Activated naive CD4-positive, alpha-beta T cell treated with Interleukin-2 at 50 U/mL for 16 hours (primary cell): ENCODE measurements at places on chromosomes 1 and 21.

DNA sequence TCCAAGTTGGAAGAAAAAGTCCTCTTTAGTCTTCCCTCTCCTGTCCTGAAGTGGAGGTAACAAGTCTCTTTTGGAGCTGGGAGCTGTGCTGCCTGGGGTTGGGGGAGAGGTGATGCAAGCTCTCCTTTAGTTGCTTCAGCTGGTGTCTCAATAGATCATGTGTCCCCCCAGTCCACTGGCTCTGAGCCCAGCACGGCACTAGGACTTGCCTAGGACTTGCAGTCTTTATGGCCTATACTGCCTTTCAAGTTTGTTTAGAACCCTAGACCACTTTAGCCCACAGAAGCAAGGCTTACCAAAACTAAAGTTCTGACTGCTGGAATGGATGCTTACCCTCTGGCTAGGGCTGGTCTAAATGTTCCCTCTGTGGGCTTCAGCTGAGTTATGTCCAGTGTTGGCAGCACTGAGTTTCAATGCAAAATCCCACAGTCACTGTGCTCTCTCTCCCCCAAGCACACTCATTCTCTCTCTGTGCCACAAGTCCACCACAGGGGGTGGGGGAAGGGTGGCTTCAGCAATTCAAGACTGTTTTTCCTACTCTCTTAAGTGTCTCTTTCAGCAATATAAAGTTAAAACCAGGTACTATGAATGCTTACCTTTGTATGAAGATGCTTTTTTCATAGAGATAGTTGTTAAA is 185.0 kb downstream of the DNAH14 start:
- no peak for DNase-seq

DNA sequence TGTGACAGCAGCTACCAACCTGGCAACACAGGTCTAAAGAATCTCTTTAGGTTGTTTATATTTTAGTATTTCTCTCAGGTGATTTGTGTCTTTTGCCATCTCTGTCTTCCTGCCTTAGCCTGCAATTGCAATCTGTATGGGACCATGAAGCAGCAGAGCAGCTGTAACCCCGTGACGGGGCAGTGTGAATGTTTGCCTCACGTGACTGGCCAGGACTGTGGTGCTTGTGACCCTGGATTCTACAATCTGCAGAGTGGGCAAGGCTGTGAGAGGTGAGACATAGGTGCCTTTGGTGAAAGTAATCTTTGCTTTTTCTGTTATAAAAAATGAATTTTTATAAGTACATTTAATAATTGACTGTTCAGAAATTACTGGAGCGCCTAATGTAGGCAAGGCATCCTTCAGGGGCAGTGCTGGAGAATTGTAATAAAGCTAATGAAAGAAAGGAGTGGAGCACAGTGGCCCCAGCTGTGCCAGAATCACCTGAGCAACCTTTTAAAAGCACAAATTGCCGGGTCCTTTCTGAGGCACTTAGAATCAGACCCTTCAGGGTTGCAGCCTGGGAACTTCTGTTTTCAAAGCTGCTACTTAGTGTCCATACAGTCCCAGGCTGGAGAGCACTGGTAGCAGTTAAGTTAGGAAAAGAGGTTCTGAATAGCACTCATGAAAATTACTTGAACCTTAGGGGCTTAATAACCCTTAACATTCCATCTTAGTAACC is 60.6 kb upstream of the LAMC2 start:
- DNase-seq, result no peak

GRCh38 chr1:58158506-58159433 is 387.8 kb downstream of the OMA1 start:
- DNase-seq, result no peak

- no peak for DNase-seq
Observed at GRCh38 chr1:84148758-84149157, 4.7 kb downstream of the PRKACB start.

- no peak for DNase-seq
Observed at GRCh38 chr1:200590001-200590400, 30.6 kb downstream of the KIF14 start.

DNA sequence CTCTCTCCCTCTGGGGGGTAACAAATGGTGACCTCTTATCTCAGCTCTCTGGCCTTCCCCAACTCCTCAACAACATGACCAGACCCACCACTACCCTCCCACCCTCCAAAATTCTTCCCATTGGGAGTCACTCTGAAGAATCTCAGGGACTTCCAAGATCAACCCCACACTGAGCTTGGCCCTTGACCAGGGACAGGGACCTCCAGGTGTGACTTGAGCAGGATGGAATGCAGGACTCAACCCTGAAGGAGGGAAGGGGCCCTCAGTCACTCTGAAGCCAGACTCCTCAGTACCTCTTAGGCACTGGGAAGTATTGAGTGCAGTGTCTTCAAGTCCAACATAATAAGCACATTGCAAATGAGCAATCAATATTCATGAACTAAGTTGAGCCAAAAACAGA is 1.9 kb downstream of the CASQ1 start:
- no peak for DNase-seq

DNA sequence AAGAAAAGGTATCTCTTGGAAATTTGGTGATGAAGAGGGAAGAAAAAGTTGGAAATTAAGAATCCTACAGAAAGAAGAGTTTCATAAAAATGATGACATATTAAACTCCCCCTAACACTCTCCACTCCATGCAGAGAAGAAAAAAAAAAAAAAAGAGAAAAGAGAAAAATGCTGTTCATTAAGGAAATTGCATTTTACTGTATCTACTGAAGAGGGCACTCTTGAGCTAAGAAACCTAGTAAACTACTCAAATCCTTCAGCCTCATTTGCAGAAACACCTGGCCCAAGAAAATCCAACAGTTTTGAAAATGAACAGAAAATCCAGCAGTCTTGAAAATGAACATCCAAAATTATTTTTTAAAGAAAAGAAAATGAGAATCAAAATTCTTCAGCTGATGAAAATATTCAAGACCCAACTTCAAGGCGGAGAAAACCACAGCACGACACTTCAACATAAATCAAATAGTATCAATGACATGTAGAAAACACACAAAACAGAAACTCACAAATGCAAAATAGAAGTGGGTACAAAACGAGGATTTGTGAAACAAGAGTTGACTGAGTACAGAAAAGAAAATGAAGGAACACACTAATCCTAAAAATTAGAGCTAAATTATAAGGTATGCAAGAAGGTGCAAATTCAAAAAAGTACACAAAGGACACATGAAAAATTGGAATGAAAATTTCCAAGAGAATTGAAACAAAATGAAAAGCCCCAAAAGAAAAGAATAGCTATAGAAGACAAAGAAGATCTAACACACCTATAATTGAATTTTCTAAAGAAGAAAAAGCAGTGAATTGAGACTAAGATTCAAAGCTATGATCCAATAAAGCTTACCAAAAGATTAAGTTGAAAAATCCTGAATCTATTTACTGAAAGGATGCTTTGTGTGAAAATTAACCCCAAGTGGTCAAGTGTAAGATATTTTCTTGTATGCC is 73.2 kb upstream of the DNAJC6 start:
- DNase-seq, result no peak

DNA sequence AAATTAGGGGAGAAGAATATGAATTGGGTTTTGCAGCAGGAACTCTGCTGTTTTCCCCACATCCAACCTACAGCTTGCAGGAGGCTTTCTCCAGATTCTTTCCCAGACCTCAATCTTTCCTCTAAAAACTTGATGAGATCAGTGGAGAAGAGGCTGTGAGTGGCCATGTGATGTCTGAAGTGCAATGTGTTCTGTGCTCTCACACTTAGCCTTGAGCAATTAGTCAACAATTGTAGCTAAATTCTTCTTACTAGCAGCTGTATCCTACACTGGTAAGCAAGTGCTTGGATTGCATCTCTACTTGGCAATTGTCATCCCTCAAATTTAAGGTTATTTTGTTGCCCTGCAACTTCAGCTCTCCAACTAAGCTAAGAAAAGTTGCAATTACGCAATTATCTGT is 807.3 kb upstream of the RGS18 start:
- no peak for DNase-seq

GRCh38 chr1:97245682-97246081 is 524.1 kb downstream of the PTBP2 start:
- DNase-seq, result no peak

DNA sequence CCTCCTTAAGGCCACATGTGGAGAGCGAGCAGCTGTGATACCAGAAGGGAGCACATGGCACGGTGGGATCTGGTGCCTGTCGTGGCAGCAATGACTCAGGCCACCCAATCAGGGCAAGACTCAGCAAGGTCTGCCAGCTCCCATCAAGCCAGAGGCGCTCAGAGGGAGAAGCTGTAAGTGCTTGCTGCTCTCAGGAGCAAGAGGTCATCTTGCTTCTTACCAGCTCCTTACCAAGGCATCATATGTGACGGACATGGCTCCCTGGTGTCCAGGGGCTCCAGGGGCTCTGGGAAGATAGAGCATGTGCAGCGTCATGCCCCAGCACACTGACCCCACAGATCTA is 72.9 kb downstream of the ITPKB start:
- DNase-seq, result no peak

DNA sequence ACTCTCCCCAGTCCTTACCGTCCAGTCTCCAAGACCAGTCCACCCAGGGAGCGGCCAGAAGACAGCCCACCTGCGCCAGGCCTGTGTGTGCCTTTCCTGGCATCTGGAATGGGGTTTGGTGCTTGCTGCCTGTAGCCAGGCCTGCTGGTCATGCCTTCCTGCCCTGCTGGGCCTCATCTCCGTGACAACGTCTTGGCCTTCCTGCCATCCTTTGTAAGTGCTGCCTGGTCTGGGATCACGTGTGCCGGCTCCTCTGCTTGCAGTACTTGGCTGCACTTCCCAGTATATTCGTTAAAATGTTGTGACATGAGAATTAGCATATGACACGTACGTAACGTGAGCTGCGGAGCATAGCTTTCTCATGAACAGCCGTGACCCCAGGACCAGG is 145.3 kb upstream of the COL6A1 start:
- DNase-seq, result no peak

DNA sequence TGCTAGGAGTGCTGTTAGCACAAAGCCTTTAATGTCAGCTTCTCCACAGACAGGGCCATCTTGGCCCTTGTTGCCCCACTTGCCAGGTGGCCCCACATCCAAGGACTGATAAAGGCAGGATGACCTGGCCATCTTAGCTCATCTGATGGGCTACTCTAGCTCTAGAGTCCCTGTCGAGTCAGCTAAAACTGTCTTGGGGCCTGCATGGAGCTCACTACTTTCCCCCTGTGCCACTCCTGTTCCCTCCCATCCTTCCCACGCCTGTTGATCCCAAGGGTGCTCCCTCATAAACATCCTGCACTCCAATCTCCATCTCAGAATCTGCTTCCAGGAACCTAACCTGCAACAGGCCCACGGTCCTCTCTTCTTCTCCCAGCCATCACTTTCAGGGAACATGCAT is 652 bp upstream of the GPX7 start:
- DNase-seq, result no peak

GRCh38 chr1:159250638-159251216 is 46.1 kb downstream of the ACKR1 start:
- no peak for DNase-seq

DNA sequence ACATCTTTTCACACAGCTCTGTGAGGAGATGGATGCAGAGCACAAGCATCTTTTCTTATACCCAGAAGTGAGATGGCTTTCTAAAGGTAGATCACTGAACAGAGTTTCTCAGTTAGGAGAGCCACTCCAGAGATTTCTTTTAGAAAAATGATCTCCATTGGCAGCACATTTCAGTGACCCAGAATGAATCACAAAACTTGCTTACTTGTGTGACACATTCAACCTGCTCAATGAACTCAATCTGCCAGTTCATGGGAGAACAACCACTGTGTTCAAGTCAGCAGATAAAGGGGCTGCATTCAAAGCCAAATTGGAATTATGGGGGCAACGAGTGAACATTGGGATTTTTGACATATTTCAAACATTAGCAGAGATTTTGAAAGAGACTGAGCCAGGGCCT is 78.3 kb downstream of the UCHL5 start:
- DNase-seq, result no peak

DNA sequence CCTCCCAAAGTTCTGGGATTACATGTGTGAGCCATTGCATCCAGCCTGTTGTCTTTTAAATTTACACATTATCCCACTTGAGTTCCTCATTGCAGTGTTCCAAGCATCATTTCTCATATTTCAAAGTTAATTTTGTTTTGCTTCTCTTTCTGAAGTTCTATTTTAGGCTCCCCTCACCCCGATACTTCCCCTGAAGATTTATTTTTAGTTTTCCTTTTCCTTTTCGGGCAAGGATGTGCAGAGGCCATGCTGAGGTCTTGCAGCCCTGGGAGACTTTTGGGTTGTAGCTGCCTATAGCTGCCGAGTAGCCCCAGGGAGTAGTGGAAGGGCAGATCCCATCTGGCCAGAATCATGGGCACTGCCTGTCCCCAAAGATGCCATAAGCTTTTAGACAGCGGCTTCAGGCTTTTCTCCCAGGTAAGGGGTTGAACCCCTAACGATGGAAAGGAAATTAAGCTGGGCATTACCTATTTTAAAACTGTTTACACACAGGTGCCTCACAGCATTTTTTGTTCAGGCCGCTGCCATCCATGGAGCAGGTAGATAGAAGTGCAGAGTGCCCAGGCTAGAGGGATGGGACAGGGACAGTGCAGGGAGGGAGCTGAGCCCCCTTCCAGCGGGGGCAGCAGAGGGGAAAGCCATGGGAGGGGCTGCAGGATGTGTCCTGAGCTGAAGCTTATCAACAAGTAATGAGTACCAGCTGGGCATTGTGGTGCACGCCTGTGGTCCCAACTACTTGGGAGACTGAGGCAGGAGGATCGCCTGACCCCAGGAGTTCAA is 15.9 kb downstream of the PSEN2 start:
- no peak for DNase-seq

GRCh38 chr1:169005776-169006175 is 100.7 kb upstream of the ATP1B1 start:
- DNase-seq, result no peak

GRCh38 chr1:200628223-200628881 is 7.8 kb upstream of the KIF14 start:
- peak; percentile 66 for DNase-seq

- no peak for DNase-seq
Observed at GRCh38 chr1:208272713-208273112, 28.5 kb upstream of the PLXNA2 start.

DNA sequence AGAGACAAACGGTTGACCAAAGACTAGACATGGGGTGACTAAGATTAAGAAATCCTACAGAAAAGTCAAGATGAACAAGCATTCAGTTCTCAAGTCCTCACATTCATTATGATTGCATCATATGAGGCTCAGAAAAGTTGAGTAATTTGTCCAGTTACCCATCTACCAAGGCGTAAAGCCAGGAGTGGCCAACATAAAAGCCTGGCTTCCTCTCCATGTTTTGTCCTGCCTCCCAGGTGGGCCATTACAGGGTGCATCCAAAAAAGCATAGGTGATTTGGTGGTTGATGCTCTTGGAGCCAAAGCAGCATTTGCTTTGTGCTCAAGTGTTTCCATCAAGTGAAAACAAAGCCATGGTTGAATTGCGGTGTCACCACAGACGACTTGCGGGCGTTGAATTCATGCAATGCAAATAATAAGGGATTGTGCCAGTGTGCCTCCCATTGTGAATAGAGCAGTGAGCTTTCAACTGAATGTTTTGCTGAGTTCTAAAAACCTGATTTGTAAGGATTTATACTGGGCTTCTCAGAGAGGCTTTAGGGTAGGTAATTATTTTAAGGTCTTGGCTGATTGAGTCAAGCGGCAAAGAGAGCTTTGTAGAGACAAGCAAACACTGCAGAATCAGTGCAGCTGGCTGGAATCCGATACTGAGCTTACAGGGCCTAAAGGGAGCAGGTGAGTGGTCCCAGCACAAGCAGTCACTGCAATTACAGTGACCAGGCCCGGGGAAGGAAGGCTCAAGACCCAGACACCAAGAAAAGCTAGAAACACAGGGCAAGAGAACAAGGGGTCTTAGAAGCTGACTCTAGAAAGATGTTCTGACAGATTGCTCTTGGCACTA is 54.1 kb downstream of the KCNJ15 start:
- no peak for DNase-seq
